Fibroblast of skin of right quadriceps (primary cell): ENCODE measurements at places on chromosomes 3 and 15.

DNA sequence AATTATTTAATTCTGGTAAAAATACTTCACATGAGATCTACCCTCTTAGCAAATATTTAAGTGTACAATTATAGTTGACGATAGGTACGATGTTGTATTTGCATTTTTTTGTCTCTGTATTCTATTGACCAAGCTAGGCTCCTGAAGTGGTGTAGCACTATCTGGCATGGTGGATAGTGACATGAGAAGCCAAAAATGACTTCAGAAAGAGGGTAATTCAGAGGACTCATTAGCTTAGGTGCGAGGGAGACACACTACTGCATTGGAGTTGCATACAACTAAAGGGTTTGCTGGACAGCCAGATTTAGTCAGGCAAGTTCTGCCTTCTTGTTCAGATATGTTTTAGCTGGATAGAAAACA is 50.6 kb downstream of the KBTBD8 start:
- DNase-seq: no peak

DNA sequence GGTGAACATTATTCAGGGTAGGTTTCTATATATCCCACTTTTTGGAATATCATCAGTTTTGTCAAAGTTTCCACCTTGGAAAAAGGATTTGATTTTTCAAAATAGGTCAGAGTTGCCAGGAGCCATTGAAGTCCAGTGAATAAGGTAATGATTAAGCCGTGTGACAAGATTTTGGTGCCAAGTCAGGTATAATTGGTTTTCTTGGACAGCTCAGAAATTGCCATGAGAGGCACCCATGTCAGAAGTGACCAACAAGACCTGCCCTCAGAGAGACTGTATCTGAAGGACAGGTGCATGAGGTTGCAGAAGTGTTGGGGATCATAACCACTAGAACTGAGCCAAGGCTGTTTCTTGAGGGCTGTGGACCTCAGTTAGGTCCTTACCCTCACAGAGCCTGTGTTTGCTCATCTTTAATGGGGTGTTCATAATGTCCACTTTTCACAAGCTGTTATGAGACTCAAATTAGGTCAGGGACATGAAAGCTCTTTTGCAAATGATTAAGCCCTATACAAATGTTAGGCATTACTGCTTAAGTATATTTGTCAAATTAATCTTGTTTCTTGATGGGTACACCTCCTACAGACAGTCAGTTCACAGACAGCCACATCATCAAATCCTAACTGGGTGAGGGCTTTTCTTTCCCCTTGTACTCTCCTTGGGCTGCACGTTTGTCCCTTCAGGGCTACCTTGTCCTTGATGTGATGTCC is 32.3 kb downstream of the CASR start:
- no peak for DNase-seq

DNA sequence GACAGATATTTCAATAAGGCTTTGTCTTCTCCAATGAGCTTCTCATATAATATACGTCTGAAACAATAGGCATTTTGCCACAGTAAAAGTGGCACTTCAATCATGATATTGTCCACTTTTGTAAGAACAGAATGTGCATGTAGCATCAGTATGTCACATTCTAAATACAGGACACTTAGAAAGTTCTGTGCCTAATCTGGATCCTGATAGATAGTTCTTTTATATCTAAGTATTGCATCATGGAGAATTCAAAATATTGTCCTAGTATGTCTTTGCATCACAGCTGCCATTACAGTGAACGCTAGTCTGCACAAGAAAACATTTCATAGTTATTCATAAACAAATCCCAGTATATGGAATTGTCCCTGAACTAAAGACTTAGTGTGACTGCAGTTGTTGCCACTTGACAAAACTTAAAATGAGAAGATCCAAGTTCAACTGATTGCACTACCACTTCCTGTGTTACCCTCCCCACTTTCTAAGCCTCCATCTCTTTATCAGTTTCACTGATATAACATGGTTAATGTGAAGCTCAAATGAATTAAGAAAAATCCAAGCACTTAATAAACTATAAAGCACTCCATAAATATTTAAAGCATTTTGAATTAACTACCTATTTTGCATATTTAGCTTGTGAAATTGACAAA is 19.6 kb downstream of the LRRFIP2 start:
- no peak for DNase-seq

GRCh38 chr3:55876560-55876959 is 389.5 kb upstream of the WNT5A start:
- DNase-seq: no peak

GRCh38 chr15:53746101-53746500 is 13.4 kb downstream of the WDR72 start:
- DNase-seq: no peak

DNA sequence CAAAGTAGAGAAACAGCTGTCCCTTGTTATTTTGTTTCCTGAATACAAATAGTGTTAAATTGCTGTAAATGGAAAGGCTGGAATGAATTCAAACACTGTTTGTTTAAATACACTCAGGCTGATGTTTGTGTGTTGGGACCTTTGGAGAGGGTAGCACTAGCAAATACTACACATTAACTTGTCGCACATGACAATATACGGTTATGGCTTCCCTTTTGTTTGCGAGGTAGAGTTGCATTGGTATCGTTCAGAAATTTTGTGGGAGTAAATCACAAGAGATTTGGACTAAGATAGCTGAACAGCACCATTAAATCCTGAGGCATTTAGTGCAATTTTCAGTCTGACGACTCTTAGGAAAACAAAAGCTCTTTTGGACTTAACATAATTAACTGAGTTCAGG is 213.0 kb upstream of the ROBO2 start:
- no peak for DNase-seq

GRCh38 chr3:156728267-156728985 is 54.0 kb downstream of the TIPARP start:
- DNase-seq: no peak

DNA sequence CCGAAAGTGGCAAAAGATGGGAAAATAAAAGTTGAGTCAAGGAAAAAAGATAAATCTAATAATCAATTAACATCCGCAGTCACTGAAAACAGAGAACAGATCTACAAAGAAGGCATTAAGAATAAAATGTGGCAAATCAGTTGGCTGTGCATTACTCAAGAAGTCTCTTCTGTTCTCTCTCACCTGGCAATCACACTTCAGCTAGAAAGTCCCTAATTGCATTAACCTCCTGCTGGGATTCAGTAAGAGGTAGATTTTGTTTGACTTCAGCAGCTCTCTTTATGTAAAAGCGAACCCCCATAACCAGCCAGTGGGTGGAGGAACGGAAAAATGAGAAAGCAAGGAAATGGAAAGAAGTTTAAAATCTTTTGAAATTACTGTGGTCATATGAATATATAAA is 94.7 kb upstream of the PLXND1 start:
- no peak for DNase-seq

- DNase-seq: peak; percentile 80
Measured at GRCh38 chr3:16349986-16350596, 85.1 kb downstream of the OXNAD1 start.

DNA sequence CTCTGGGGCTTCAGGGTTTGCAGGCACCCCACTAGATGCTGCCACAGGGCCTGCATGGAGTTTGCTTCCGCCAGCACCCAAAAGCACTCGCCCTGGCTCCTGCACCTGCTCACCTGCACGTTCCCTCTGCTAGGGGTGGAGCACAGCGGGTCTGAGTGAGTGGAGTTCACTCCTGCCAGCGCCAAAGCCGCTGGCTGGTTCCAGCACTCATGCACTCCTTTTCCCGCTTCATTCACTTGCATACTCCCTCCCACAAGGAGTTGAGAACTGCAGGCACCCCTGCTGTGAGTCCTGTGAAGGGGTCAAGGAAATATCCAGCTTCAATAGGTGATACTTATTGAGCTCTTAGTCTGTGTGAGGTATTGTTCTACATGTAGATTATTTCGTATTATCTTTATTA is 537.5 kb downstream of the NR2F2 start:
- DNase-seq: no peak

- no peak for DNase-seq
Measured at GRCh38 chr15:41634072-41634626, 26.1 kb upstream of the MGA start.

DNA sequence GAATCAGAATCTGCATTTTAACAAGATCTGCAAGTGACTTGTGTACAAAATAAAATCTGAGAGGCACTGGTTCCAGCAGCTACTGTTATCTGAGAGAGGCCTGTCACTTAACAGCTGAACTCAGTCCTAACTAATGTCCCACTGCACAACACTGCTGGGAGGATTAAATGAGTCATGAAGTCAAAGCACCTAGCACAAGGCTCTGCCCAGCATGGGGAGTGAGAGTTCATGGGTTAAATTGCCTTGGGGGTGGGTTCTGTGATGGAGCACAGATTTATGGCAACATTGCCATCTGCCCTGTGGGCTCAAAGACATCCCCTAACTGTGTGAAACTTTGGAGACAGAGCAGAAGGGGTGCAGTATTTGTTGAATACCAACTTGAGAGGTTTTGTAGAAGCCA is 250.9 kb downstream of the PLCL2 start:
- no peak for DNase-seq

DNA sequence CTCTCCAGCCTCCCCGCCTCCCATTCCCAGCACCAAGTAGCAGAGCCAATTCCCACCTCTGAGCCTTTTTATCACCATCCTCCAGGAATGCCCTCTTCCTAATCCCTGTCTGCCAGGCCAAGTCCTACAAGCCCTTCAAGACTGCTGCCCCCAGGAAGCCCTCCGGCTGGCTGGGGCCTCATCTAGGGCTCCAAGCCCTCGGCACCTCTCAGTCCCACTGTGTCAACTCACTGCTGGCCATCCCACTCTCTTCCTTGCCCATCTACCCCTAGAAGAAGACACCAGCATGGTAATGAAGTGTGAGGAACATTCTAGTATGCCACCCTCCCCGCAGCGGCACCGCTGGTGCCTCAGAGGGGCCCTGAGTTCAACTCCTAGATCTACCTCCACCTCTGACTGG is 10.0 kb upstream of the GRIP2 start:
- DNase-seq: no peak

DNA sequence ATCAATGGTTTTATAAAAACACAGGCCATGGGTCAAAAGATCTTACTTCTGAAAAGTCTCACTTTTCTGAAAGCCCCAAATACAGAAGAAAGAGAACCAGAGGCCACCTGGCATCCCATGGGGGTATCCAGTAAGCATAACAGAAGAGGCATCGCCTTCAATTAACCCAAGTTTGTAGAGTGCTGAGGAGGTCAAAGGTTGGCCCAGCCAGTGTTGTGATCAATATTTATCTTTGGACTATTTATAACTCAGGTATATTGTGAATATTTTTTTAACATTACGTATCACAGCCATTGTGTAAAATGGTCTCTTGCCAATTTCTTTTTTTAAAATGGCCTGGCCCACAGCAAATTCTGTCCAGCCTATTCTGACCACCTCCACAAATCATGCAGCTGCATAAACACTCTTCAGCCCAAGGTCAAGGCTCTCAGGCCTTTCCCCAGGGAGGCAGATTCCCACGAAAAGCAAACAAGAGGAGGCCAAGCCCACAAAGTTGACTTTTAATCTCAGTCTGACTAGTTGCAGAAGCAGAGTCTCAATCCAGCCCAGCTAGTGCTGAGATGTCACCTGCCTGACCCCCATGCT is 26.2 kb upstream of the SPTBN5 start:
- peak; percentile 58 for DNase-seq

DNA sequence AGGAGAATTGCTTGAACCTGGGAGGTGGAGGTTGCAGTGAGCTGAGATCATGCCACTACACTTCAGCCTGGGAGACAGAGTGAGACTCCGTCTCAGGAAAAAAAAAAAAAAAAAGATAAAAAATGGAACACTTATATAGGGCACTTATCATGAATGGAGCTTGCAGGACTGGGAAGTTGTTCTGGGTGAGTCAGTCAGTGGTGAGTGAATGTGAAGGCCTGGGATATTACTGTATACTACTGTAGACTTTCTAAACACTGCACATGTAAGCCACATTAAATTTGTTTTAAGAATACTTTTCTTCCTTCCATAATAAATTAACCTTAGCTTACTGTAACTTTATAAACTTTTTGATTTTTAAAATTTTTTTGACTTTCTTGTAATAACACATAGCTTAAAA is 59.8 kb downstream of the SFMBT1 start:
- no peak for DNase-seq

DNA sequence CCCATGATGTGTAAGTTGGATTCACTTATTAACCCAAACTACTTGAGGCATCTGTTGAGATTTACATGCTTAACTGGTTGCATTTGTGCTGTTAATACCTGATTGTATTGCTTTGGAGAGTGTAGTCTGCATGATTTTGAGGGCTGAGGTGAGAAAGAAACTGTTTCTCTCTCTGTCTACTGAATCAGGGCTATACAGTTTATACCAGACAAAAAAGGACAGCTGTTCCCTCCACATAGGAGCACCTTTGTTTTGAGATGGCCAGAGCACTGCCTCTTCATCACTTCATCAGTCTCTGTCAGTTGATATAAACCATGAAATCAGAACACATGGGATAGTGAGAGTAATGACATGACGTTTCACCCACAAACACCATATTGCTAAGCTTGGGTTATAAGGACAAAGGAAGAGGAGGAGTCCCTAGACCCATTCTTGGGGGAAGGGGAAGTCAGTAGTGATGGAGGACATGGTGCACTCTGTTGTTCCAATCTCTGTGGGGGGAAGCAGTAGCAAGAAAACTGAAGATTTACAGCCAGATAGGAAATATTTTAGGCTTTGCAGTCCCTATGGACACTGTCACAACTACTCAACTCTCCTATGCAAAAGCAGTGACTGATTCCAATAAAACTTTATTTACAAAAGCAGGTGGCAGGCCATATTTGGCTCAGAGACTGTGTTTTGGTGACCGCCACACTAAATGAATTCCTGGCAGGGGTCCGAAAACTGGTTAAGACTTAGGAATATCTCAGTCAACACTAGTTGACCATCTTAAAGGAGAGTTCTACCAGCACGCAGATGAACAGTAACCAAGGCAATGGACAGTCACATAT is 123.9 kb upstream of the NR2E3 start:
- DNase-seq: no peak

DNA sequence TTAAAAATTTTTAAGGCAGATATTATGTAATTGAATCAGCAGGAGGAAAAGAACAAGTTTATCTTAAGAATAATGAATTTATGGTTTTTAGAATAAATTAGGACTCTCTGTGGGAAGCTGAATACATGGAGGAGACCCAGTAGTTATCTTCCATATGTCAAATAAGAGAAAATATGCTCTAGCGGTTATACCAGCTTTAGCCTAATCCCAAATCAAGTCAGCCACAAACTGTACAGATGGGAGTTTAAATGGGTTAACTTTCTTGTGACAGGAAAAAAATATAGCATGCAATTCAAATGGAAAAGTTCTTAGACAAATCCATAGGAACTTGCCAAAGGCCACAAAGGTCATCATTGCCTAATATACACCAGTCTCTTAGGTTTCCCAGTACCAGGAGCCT is 84.3 kb downstream of the TTBK2 start:
- DNase-seq: no peak

- DNase-seq: no peak
Measured at GRCh38 chr3:37028329-37028728, 35.0 kb downstream of the MLH1 start.

DNA sequence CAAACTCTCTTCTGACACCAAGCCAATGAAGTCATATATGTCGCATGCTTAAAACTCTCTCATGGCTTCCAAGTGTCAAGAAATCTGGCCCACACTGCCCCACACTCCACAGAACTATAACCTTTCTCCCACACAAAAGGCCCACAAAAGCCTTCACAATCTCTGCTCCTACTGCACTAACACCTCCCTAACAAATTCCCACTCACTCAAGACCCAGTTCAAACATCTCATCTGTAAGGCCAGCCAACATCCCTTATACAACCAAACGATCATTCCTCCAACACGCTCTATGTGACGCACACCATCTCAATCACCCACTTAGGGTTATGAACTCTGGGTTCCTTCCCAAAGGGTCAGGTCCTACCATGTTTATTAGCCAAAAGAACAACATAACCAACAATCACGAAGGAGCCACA is 13.5 kb downstream of the TBC1D2B start:
- no peak for DNase-seq

GRCh38 chr3:30500666-30501399 is 105.6 kb upstream of the TGFBR2 start:
- DNase-seq: no peak
